Adipocyte (in vitro differentiated cells): ENCODE measurements at places on chromosomes 3 and 15.
A peak's percentile ranks its signal among the peaks of the same experiment; 100 is the strongest.

DNA sequence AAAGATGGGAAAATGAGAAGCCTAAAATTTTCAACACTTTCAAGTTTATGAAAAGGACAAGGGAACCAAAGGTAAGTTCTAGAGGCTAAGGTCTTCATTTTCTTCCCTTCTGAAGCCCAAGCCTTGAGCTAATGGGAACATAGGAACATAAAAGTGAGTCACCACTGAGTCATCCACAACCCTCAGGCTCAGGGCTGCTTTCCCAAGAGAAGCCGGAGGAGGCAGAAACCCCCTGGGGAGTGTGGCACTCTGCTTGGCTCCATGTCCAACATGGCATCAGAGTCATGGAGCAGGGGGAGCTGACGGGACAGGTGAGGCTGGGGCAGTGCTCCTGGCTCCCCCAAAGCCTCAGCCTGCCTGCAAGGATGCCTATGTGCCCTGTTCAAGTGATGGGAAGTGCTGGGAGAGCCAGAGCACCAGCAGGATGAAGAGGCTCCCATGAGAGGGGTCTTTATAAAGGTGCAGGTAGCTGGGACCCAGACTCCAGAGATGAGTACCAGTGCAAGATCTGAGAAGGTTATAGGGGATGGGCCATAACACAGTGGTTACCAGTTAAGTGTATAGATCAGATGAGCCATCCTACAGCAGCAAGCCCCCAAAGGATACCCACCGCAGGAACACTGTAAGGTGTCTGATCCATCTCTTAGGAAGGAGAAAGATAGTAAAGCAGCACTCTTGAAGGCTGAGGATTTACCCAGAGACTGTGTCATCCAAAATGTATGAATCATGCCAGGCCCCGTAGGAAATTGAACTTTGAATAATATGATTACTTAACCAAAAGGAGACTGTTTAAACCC lies 31.8 kb upstream of the RYR3 start:
- DNase-seq: peak; percentile 86

DNA sequence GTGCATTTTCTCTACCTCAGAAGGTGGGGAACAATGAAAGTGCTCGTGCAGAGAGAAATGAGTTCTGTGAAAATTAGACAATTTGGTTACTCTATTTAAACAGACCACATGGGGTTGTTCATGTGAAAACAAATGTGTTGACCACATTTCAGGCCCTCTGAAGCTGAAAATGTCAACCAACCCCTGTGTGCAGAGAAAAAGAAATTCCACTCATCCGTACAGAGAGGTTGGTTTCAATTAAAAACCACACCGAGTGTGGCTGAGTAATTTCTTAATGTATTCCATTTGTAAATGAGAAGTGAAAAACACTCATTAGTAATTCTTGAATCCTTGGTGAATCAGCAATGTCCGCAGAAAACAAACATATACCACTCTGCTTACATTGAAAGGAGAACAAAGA lies 46.9 kb upstream of the SLC7A14 start:
- DNase-seq: peak; percentile 7

DNA sequence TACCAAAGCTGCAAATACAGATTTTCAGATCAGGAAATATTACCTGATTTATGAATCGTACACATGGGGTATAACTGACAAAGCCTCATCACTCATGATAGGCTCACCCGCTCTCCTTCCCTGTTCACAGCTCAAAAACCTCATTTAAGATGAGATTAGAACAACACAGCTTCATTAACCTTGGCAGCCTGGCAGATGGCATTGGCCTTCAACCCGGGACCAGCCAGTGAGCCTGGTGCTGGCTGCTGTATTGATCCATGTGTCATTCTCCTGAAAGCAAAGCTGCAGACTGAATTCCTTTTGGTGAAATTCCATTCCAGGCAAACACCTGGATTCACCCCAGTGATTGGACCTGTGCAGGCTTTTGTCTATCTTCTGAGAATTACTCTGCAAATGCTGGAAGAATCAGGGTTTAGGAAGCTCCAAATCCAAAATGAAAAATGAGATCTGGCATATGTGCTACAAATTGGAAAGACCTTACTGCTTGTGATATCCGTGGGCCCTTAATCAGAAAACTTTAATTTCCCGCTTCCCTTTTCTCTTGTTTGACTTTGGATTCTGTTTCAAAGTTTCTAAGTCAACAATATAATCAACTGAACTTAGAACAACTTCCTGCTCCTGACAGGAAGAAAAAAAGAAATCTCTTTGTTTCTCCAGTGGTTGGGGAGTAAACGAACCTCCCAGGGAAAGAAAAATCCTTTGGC lies 189.1 kb upstream of the KBTBD8 start:
- DNase-seq: no peak

- no peak for DNase-seq
Observed at GRCh38 chr15:92663250-92663951, 7.8 kb upstream of the FAM174B start.

- DNase-seq: no peak
Observed at GRCh38 chr3:45003859-45004258, 22.2 kb upstream of the CLEC3B start.

DNA sequence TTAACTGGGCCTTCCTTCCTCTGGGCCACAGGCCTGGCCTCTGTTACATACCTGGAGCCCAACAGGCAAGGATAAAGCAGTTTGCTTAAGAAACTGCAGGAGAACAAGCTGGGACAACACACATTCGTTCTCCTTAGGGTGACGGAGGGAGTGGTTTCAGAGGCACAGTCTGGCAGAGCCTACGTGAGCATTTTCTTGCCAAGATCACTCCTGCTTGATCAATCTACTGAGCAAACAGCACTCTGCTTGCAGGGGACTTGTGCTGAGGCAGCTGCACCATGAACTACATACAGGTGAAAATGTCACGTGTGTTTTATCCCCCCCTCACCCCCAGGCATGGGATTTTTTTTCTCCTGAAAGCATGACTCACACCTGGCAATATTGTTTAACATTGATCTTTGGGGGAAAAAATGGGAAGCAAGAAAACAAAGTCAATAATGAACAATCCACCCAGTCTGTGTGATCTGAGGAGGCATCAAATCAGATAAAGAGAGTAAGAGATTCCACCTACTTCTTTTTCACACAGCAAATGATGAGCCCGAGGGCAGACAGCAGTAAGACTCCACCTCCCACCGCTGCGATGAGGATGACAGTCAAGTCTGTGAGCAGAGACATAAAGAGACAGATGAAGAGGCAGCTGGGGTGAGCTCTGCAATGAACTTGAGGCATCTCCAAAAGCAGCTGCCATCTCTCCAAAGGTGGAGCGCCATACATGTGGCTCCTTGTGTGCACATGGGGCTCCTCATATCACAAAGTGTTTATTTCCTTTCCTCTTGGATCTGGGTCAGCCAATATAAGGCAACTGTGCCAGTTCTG lies 57.4 kb downstream of the CDCP1 start:
- DNase-seq: no peak

DNA sequence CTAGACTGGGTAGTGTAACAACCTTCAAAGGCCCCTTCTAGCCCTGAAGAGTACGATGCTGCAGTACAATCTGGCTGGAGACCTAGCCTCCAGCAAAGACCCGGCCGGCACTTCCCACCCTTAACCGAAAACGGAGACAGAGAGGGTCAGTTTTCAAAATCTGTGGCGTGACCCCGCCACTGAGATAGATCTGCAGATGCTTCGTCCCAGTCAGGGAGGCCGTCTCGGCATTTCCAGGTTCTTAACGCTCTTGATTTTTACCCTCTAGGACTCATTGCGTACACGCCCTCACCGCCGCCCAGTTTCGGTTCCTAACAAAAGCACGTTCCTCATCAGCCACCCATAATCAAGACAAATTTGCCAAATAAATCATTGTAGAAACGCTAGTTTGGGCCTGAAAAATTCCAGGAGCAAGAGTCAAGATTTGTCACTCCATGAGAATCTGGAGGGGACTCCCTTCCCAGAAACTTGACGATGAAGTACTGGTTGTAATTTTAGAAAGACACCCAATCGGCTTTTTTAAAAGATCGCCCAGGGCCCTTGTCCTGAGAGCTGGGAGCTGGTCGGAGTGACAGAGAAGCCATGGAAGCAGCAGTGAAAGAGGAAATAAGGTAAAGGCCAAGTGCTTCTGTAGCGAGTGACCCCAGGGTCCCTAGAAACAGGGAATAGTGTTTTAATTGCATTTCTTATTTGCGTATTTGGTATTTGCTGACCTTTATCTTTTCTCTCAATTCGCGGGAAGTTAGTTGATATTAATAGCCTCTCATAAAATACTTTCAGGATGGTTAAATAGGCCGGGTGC lies 868 bp upstream of the TMEM87A start:
- peak; percentile 74 for DNase-seq

DNA sequence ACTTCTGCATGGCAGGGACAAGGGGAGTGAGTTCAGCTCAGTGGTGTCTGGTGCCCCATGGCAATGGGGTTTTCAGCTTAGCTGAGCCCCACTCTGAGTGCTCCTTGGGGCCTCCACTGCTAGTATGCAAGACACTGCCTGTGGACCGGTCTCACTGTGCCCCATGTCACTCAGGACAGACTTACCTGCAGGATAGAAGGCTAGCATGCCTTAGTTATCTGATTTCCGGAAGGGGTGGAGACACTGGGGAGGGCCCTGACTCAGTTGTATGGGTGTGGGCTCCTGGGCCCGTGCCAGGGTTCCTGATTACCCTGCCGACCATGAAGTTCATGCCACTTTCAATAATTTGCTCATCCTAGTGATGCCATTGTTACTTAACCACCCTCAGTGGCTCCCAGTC lies 4.3 kb upstream of the SLC6A20 start:
- no peak for DNase-seq
